ENCODE measurements at places on chromosomes 2 and 18.

- no peak overlapping the region for H3K4me3 ChIP-seq
- H3K27ac ChIP-seq: no peak overlapping the region
- H3K4me1 ChIP-seq: peaks cover 43% of the 10 kb centered on the region
Measured at GRCh38 chr2:207133458-207133819, 32.3 kb downstream of the KLF7 start.

GRCh38 chr2:94995553-94996304 lies 29.8 kb upstream of the MAL start:
- no peak overlapping the region for H3K27ac ChIP-seq
- H3K27me3 ChIP-seq: peaks cover 6% of the 10 kb centered on the region

DNA sequence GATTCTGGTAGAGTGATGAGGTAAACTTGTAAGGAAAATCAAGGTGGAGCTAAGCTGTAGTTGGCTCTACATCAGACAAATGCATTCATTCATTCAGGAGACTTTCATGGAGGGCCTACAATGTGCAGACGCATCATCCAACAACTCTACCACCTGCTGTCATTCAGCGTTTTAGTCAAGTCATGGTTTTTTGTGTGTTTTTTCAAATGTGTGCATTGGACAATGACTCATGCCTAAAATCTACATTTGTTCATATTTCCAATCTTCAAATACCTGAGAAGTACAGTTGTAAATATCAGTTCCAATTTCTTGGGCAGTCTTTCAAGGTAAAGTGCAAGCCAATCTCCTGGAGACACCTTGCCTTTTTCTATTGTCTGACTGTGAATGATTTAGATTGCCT lies 108.0 kb upstream of the LGALSL start:
- H3K36me3 ChIP-seq: no peaks in the 10 kb centered on the region
- no peak for DNase-seq
- no peaks in the 10 kb centered on the region for H3K4me1 ChIP-seq
- no peak overlapping the region for H3K4me3 ChIP-seq
- peaks cover 4% of the 10 kb centered on the region for H3K27me3 ChIP-seq

- peaks cover 100% of the 10 kb centered on the region for H3K4me1 ChIP-seq
- peak; percentile 31 for DNase-seq
- no peak overlapping the region for H3K4me3 ChIP-seq
Measured at GRCh38 chr2:230869914-230870543, 5.3 kb downstream of the ITM2C start.

- DNase-seq: no peak
- H3K36me3 ChIP-seq: no peaks in the 10 kb centered on the region
- H3K27ac ChIP-seq: no peak overlapping the region
- H3K4me3 ChIP-seq: no peak overlapping the region
Measured at GRCh38 chr18:67216846-67217245, 299.7 kb downstream of the DSEL start.

DNA sequence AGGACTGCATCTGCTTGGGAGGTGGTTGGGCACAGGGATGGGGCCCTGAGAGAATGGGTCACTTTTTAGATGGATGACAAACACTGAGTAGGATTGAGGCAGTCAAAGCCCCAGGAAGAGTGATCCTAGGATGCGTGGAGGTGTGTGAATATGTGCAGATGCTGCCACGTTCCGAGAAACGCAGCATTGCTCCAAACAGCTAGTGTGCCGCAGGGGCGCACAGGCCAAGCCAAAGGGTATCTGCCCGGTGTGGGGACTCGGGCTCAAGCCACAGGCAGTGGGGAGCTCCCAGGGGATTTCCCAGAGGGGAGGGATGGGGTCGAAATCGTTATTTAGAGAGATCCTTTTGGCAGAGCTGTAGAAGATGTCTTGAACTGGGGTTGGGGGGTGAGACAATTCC lies 274.1 kb downstream of the ALPK2 start:
- no peak overlapping the region for H3K27ac ChIP-seq
- no peaks in the 10 kb centered on the region for H3K36me3 ChIP-seq

- H3K27me3 ChIP-seq: no peaks in the 10 kb centered on the region
- no peaks in the 10 kb centered on the region for H3K4me1 ChIP-seq
- H3K36me3 ChIP-seq: no peaks in the 10 kb centered on the region
- H3K4me3 ChIP-seq: no peak overlapping the region
Measured at GRCh38 chr2:130776550-130776949, 21.2 kb downstream of the AMER3 start.

- no peaks in the 10 kb centered on the region for H3K36me3 ChIP-seq
- no peak overlapping the region for H3K4me3 ChIP-seq
- DNase-seq: peak; percentile 45
- H3K27ac ChIP-seq: no peak overlapping the region
Measured at GRCh38 chr2:191637182-191638078, 40.5 kb upstream of the NABP1 start.

- peak; percentile 15 for DNase-seq
- H3K27me3 ChIP-seq: no peaks in the 10 kb centered on the region
- H3K4me3 ChIP-seq: no peak overlapping the region
- H3K4me1 ChIP-seq: peaks cover 20% of the 10 kb centered on the region
- H3K27ac ChIP-seq: no peak overlapping the region
- no peaks in the 10 kb centered on the region for H3K36me3 ChIP-seq
Measured at GRCh38 chr18:64330931-64331330, 182.0 kb upstream of the LINC00305 start.

DNA sequence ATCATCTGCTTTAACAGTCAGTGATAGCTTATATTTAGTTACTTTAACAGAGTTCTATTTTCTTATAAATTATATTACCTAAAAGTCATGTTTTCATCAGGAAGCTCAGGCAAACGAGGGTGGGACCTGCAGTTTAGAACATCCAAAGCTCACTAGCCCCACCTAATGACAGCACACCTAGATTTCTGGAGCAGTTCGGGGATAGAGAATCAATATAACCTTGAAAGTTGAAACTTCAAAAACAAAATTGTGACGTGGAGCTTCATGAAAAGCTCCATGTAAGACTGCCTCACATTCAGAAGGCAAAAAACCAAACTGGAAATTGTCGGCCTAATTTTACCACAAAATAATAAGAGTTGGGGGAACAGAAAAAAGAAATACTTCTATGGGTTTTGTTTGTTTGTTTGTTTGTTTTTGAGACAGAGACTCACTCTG lies 185.9 kb upstream of the CCDC150 start:
- no peaks in the 10 kb centered on the region for H3K36me3 ChIP-seq
- no peak overlapping the region for H3K27ac ChIP-seq
- H3K4me3 ChIP-seq: no peak overlapping the region
- peaks cover 2% of the 10 kb centered on the region for H3K27me3 ChIP-seq
- no peaks in the 10 kb centered on the region for H3K4me1 ChIP-seq

GRCh38 chr2:170500104-170500503 lies 215.0 kb upstream of the SP5 start:
- no peaks in the 10 kb centered on the region for H3K36me3 ChIP-seq
- H3K27ac ChIP-seq: no peak overlapping the region
- peaks cover 5% of the 10 kb centered on the region for H3K4me1 ChIP-seq
- no peak overlapping the region for H3K4me3 ChIP-seq
- no peaks in the 10 kb centered on the region for H3K27me3 ChIP-seq

- H3K27me3 ChIP-seq: no peaks in the 10 kb centered on the region
- no peak overlapping the region for H3K4me3 ChIP-seq
- no peaks in the 10 kb centered on the region for H3K36me3 ChIP-seq
- no peak for DNase-seq
- H3K27ac ChIP-seq: no peak overlapping the region
- H3K4me1 ChIP-seq: no peaks in the 10 kb centered on the region
Measured at GRCh38 chr18:70036168-70036567, 88.5 kb upstream of the CD226 start.

GRCh38 chr18:63974991-63975390 lies 5.1 kb downstream of the SERPINB8 start:
- no peaks in the 10 kb centered on the region for H3K27me3 ChIP-seq
- DNase-seq: no peak
- H3K27ac ChIP-seq: no peak overlapping the region
- peaks cover 45% of the 10 kb centered on the region for H3K4me1 ChIP-seq
- H3K4me3 ChIP-seq: peak overlapping the region; percentile 9

DNA sequence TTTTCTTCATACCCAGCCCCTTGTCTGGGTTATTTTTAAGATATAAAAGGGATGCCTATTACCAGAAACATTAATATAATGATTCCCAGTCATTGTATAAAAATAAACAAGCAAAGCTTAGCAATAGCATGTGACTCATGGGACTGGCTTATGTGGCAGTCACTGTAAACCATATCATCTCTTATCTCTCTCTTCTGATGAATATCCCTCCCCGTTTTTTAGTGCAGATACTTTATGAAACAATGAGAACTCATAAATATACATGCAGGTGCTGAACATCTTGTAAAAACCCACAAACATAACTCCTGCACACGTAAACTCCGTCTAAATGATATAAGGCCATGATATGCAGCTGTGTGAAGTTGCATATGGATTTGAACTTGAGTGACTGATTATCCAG lies 154.9 kb downstream of the MGAT5 start:
- no peak for DNase-seq
- H3K27ac ChIP-seq: no peak overlapping the region
- peaks cover 9% of the 10 kb centered on the region for H3K4me1 ChIP-seq
- no peaks in the 10 kb centered on the region for H3K27me3 ChIP-seq
- no peak overlapping the region for H3K4me3 ChIP-seq

GRCh38 chr18:7023063-7023580 lies 94.5 kb downstream of the LAMA1 start:
- no peaks in the 10 kb centered on the region for H3K4me1 ChIP-seq
- no peaks in the 10 kb centered on the region for H3K36me3 ChIP-seq
- H3K27ac ChIP-seq: no peak overlapping the region
- H3K4me3 ChIP-seq: no peak overlapping the region

GRCh38 chr2:232693344-232693743 lies 3.8 kb upstream of the GIGYF2 start:
- DNase-seq: no peak
- peaks cover 4% of the 10 kb centered on the region for H3K4me1 ChIP-seq

DNA sequence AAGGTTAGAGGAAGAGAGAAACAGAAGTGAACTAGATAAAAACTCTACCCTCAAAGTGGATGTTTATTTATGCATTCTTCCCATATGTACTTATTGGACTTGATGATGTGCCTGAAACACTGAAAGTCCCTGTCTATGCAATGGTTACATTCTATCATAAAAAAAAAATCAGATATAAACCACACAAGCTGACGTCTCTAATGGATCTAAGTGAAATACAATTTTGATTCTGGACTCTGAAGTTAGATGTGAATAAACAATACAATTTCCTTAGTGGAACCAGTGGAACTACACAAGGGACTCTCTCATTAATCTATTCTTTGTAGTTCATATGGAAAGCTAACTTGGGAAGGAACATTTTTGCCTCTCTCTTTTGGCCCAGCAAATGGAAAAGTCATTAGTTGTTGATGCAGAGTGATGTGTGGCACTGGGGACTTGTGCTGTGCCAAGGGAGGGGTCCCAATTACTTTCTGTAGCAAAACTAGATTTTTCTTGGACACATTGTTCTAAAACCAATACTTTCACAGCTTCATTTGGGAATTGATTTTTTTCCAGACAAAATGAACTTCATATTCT lies 376.8 kb downstream of the TRIB2 start:
- no peaks in the 10 kb centered on the region for H3K36me3 ChIP-seq
- DNase-seq: no peak
- no peak overlapping the region for H3K27ac ChIP-seq
- no peaks in the 10 kb centered on the region for H3K4me1 ChIP-seq
- H3K4me3 ChIP-seq: no peak overlapping the region

- H3K36me3 ChIP-seq: no peaks in the 10 kb centered on the region
- no peak for DNase-seq
- no peak overlapping the region for H3K27ac ChIP-seq
Measured at GRCh38 chr2:156697906-156698305, 261.7 kb downstream of the GPD2 start.

DNA sequence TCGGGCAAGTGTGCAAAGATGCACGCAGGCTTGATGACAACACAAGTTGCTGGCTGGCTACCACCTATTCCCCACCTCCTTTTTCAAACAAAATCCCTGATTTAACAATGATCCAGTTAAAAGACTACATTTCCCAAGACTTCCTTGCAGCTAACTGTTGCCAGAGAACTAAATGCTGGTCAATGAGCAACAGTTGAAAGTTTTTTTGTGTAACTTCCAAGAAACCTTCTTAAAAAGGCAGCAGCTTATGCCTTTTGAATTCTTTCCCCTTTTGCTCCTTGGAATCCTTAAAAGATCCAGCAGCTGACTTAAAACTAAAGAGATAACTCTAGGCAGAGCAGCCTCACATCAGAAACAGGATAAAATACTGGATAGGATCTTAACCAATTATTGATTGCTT lies 38.5 kb downstream of the NPHP1 start:
- H3K4me1 ChIP-seq: no peaks in the 10 kb centered on the region
- no peak for DNase-seq
- no peaks in the 10 kb centered on the region for H3K27me3 ChIP-seq
- H3K36me3 ChIP-seq: no peaks in the 10 kb centered on the region
- H3K4me3 ChIP-seq: no peak overlapping the region

DNA sequence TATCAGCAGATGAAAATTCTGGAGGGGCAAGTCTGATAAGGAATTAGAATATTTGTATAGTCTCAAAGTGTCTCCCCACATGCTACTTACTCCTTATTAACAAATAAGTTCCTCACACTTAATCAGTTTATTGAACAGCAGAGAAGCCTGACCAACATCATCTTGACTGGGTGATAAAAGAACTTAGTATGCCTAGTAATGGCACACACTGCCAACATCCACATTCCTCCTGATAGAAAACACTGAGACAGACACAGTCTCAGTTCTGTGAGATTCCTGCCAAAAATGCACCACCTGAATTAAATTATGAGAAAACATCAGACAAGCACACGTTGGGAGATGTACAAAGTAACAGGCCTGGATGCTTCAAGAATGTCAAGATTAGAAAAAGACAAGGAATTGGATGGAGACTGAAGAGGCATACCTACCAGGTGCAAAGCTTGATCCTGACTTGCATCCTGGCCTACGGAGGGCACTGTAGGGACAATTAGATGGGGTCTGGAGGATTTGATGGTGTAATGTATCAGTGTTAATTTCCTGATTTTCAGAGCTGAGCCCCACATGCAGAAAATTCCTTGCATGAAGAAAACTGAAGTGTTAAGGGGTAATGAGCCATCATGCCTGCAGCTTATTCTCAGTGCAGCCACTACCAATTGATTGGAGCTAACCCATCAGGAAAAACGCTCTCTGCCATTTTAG lies 200.4 kb upstream of the SH3BP4 start:
- no peaks in the 10 kb centered on the region for H3K36me3 ChIP-seq
- H3K4me3 ChIP-seq: no peak overlapping the region
- H3K27me3 ChIP-seq: no peaks in the 10 kb centered on the region
- no peak overlapping the region for H3K27ac ChIP-seq
- H3K4me1 ChIP-seq: no peaks in the 10 kb centered on the region

DNA sequence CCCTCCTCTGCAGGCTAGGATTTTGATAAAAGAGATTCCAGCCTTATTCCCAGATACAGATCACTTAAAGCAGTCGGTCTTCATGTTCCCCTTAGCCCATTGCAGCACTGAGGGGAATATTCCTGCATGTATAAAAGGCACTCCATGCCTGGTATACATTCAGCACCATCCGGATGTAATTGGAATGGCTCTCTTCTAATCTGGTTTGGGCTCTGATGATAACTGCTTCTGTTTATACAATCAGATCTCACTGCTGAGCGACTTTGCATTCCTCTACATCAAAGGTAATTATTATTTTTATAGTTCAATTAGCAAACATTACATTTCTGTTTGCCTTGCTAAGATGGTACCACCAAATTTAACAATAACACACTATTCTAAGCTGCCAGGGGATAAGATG lies 746.9 kb upstream of the CELF4 start:
- no peak for DNase-seq
- H3K4me1 ChIP-seq: no peaks in the 10 kb centered on the region
- H3K27me3 ChIP-seq: no peaks in the 10 kb centered on the region
- peak overlapping the region; percentile 70 for H3K27ac ChIP-seq

All from common myeloid progenitor, CD34-positive (primary cell).